Activated CD4-positive, alpha-beta T cell treated with anti-CD3 and anti-CD28 coated beads for 4 hours (primary cell): ENCODE measurements at places on chromosomes 3 and 15.

GRCh38 chr3:185629554-185630181, 43.6 kb downstream of the SENP2 start:
- no peak for DNase-seq

- no peak for DNase-seq
These were observed 209.3 kb upstream of the ROPN1 start for GRCh38 chr3:124201226-124201625.

GRCh38 chr3:52528586-52529375, 4.9 kb downstream of the NT5DC2 start:
- DNase-seq: no peak

- no peak for DNase-seq
These were observed 9.2 kb downstream of the CRTAP start for GRCh38 chr3:33122991-33123390.

DNA sequence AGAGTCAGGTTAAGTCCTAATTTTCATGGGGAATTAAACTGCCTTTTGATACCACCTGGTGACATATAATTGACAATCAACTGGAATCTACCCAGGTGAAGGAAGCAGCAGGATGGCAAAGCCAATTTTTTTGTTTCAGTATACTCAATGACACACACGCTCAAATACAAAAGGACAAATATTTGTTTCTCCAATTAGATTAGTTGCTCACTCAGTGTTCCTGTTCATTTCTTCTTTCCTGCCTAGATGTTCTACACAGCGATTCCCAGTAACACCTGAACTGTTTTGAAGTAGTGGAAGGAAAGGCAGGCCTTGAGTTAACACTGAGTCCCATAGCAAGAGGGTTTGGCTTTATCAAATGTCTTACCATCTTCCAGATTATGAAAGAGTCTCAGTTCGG, 157.5 kb downstream of the PDZRN3 start:
- no peak for DNase-seq

- no peak for DNase-seq
These were observed 3.8 kb downstream of the C3orf85 start for GRCh38 chr3:109140318-109140717.

- DNase-seq: no peak
These were observed 792.3 kb downstream of the DIPK2A start for GRCh38 chr3:144763878-144764454.

DNA sequence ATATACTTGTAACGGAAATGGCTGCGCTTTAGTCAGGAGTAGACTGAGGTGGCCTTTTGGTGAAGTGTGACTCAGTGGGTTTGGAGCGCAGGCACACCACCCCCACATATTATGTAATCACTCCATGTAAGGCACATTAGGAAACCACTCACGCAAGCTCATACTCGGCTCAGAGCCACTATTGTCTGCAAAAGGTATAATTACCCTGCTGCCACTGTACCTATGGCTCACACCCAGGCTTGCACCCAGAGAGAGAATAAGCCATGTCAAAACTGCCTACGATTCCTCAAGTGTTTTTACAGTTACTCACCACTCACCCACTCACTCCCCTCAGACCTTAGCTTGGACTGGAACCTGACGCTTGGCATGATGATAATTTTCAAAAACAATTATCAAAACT, 611.9 kb upstream of the CCDC54 start:
- DNase-seq: no peak

DNA sequence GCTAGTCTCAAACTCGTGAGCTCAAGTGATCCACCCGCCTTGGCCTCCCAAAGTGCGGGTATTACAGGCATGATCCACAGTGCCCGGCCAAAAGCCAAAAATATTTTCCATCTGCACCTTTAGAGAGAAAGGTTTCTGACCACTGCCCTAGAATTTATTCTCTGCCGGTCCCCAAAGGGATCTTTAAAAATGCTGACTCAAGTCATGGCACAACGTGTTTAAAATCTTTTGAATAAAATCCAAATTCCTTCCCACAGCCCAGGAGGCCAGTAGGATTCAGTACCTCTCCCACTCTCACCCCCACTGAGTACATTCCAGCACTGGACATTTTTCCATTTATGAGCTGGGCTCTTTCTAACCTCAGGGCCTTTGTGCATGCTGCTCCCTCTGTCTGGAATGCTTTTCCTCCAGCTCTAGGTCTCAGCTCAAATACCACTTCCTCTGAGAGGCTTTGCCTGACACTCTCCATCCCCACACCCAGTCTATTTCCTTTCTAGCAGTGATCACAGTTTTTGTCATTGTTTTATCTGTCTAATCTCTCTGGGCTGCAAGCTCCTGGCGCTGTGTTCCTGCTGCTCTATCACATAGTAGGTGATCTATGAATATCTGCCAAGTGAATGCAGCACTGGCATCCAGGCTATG, 502.9 kb downstream of the SHQ1 start:
- DNase-seq: no peak

GRCh38 chr3:81749265-81749664, 12.2 kb downstream of the GBE1 start:
- no peak for DNase-seq

- peak; percentile 49 for DNase-seq
These were observed 15.4 kb downstream of the IDH2 start for GRCh38 chr15:90086868-90087268.

- DNase-seq: no peak
These were observed 2.0 kb upstream of the NR1I2 start for GRCh38 chr3:119779731-119780383.

GRCh38 chr15:95475067-95475466, 855.4 kb upstream of the NR2F2 start:
- DNase-seq: no peak

DNA sequence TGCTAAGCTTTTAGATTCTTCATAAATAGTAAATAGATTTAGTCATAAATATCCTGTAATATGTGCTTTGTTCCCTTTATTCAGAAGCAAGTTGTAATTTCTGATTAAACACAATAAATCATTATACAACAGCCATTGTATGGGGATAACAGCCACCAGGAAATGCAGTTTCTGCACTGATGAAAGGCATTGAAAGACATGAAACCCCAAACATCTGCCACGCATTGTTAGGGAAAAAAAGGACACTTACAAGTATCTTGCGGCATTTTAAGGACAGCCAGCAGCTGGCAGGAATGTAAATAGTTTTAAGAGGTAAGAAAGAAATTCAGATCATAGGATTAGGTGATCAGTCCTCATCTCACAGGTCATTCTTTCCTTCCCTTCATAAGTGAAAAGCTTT, 801.1 kb upstream of the LMCD1 start:
- DNase-seq: no peak

- no peak for DNase-seq
These were observed 13.0 kb downstream of the TGM5 start for GRCh38 chr15:43253431-43254403.

DNA sequence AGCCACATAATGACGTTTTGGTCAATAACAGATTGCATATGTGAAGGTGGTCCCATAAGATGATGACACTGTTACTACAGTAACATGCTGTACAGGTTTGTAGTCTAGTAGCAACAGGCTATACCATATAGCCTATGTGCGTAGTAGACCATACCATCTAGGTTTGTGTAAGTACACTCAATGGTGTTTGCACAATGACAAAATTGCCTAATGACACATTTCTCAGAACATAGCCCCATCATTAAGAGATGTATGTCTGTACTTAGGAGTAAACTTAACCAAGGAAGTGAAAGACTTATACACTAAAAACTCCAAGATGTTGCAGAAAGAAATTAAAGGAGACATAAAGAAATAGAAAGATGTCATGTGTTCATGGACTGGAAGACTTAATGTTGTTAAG, 66.2 kb downstream of the RPLP1 start:
- no peak for DNase-seq

DNA sequence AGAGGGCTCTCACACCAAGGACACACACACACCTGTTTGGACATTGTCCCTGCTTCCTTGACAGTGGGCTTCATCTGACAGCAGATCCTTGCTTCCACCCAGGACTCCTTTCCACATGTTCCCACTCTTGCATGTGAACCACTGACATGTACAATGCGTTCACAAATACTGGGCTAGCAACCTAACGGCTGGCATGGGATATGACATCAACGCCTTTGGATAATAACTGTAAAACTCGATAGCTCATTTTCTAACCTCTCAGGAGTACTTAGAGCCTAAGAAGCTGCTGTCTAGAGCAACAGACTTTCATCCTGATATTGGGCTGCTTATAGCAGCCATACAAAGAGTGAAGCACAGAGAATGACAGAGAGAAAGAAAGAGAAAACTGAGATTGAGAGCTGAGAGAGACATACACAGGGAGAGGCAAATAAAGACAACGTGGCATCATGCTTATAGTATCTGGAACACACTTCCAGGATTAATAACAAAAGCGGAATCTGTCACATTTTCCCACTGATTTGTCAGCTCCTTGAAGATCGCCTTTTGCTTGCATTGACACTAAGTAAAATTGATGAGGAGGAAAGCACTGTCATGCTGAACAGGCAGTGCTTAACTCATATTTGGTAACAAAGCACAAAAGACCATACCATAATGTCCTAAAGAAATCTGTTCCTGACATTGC, 1.7 kb downstream of the GUCA1C start:
- DNase-seq: no peak

DNA sequence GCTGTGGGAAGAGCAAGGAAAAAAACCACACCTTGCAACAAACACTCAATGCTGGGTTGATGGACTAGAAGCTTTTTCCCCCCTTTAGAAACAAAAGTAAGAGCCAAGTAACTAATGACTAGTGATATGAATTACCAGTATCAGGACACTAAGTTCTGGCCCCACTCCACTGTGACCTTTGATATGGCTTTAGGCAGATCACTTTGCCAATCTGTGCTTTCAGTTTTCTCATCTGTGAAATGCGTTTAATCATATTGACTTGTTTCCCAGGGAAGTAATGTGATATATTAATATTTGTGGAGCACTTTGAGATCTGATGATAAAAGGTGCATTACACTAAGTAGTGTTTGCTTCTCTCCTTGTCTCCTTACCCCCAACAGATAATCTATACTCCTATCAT, 319.3 kb upstream of the SATB1 start:
- DNase-seq: no peak

- DNase-seq: peak; percentile 85
These were observed at the start of gene ATP2C1 for GRCh38 chr3:130893376-130894129. Gene ATP2C1, plus strand, starts transcription at chr3:130894084. Its CDS starts 686 bp downstream, at chr3:130894770.

GRCh38 chr3:117047951-117048705, 338.5 kb downstream of the TUSC7 start:
- DNase-seq: no peak

- no peak for DNase-seq
These were observed 1390.9 kb upstream of the CADM2 start for GRCh38 chr3:83567935-83568334.

DNA sequence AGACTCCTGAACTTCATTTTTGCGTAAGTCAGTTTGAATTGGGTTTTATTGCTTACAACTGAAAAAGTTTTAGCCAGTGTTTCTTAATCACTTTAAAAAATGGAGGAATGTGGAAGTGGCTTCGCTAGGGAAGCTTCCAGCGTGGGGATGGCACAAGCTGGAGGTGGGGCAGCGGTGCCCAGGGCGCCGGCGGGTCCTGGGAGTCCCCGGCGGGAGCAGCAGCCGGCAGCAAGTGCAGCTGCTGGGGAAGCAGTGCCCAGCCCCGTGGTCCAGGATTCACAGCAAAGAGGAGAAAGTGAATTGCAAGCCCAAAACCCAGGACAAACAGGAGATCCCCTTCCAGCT, 301.8 kb upstream of the PROK2 start:
- DNase-seq: no peak

GRCh38 chr3:64344721-64345207, 119.5 kb upstream of the PRICKLE2 start:
- DNase-seq: no peak
